Activated CD4-positive, CD25-positive, alpha-beta regulatory T cell treated with anti-CD3 and anti-CD28 coated beads, Interleukin-2, amount 50 U/mL, for 72 hours (primary cell): ENCODE measurements at places on chromosomes 3 and 15.

GRCh38 chr3:7779331-7779730, 722.3 kb upstream of the LMCD1 start:
- DNase-seq, result no peak

- no peak for DNase-seq
Measured at GRCh38 chr3:115975353-115975752, 352.0 kb downstream of the GAP43 start.

GRCh38 chr15:45230245-45230965, 21.6 kb upstream of the SLC28A2 start:
- DNase-seq, result no peak

DNA sequence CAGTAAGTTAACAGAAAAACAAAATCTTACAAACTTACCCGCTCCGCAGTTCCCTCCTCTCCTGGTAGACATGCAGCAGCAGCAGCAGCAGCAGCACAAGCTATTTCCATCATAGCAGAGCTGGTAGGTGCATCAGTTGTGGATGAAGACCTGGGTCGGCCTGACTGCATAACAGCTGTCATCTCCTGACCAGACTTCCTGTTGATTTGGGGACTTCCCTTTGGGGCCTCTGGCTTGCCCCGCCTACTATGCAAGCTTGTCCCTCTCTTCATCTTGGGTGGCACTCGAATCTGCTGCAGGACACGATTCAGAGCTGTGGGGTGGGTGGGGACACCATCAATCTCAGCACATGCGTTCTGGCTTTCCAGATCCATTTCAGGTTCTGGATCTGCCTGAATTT, 65.7 kb downstream of the TMCC1 start:
- DNase-seq, result peak; percentile 39

DNA sequence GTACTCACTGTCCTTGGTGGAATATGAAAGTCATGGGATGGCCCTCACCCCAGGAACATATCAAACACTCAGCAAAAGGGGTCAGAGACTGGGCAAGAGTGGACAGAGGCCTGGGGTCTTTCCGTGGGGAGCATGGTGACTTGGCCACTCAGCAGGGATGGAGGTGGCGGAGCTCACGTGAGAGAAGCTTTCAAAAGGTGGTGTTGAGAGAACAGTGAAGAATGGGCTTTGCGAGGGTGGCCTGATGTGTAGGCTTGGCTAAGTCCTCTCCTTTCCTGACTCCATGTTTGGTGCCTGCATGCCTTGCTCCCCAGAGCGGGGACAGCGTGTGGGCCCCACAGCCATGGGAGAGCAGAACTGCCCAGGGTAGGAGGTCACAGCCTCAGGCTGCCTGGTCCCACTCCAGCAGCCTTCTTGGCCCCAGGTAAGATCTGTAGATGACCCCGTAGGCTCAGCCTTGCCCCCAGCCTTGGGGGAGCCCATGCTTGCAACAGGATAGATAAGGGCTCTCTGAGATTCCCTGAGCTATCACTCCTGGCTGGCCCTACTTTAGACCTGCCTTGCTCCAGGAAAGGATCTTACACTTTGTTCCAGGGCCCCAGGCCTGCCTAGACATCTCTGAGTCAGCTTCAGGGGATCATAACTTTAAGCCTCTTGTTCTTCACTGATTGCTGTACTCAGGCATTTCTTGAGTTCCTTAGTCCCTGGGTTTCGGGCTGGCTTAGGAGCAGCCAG, 17.0 kb downstream of the RPLP1 start:
- DNase-seq, result peak; percentile 27

DNA sequence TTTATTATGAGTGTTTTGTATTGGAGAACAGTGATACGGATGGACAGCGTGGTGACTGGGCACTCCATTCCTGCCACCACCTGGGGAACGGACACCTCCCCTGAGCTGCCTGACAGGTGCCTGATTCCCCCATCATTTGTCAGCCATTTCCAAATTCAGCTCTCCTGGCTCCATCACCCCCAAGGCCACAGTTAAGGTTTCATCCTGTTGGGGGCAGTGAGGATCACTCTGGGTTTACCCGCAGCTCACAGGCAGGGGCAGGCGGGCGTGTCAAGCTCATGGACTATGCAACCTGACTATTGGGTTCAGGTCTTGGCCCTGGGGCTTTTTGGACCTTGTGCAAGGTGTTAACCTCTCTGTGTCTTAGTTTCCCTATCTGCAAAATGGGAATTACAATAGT, 76.3 kb downstream of the RAB11A start:
- no peak for DNase-seq

GRCh38 chr3:133945381-133946095, 49.9 kb upstream of the RAB6B start:
- no peak for DNase-seq

- peak; percentile 45 for DNase-seq
Measured at GRCh38 chr15:90994059-90994416, 297 bp downstream of the PRC1 start.

GRCh38 chr3:161496508-161496907, at the start of gene OTOL1:
OTOL1 (plus strand) TSS chr3:161496808; CDS start chr3:161496808, 0 bp downstream.
- no peak for DNase-seq

DNA sequence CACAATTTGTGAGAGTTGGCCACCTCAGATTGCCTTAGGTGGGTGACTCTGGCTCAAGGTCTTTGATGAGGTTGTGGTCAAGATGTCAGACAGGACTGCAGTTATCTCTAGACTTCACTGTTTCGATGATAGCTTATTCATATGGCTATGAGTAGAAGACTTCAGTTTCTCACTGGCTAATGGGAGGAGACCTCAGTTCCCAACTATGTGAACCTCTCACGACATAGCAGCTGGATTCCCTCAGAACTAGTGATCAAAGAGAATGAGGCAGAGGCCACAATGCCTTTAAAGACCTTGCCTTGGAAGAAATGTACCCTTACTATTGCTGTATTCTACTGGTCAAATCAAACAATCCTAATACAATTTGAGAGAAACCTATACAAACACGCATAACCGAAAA, 607.5 kb upstream of the ROBO2 start:
- no peak for DNase-seq

DNA sequence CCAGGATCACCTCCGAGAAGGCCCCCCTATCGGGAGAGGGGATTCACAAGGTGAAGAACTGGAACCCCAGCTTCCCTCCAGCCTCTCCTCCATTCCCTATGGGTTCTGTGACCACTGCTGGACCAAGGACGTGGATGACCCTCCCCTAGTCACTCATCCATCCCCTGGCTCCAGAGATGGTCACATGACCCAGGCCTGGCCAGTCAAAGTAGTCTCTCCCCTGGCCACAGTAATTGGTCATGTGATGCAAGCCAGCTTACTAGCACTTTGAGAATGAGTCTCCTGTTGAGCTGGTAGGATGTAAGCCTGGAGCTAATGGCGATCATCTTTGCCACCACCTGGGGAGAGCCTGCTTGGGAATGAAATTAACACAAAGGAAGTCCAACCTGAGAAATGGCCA, 3.9 kb downstream of the CAMK1 start:
- no peak for DNase-seq

DNA sequence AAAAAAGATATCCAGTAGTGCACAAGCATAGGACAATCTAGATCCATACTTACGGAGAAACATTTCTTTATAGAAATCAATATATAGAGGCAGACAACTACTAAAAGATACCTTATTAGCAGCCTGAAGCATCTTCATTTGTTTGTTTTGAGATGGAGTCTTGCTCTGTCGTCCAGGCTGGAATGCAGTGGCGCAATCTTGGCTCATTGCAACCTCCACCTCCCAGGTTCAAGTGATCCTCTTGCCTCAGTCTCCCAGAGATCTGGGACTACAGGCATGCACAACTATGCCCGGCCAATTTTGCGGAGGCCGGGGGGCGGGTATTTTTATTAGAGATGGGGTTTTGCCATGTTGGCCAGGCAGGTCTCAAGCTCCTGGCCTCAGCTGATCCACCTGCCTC, 18.3 kb upstream of the SLMAP start:
- DNase-seq, result no peak

DNA sequence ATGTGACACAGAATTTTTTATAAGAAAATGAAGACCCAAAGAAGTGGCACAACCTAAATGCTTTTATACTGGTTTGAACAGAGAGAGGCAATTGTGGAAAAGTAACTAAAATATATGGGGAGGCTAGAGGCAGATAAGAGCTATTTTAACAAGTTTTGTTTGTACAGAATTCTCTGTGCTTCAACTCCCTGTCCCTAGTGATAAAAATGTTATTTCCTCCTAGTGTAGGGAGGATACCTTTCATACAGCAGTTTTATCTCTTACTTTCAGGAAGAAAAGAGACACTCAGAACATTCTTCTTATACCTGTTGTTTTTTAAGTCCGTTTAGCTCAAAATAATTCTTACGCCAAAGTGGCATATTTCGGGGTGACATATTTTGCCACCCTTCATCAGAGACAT, 21.2 kb upstream of the ZNF639 start:
- DNase-seq, result no peak

DNA sequence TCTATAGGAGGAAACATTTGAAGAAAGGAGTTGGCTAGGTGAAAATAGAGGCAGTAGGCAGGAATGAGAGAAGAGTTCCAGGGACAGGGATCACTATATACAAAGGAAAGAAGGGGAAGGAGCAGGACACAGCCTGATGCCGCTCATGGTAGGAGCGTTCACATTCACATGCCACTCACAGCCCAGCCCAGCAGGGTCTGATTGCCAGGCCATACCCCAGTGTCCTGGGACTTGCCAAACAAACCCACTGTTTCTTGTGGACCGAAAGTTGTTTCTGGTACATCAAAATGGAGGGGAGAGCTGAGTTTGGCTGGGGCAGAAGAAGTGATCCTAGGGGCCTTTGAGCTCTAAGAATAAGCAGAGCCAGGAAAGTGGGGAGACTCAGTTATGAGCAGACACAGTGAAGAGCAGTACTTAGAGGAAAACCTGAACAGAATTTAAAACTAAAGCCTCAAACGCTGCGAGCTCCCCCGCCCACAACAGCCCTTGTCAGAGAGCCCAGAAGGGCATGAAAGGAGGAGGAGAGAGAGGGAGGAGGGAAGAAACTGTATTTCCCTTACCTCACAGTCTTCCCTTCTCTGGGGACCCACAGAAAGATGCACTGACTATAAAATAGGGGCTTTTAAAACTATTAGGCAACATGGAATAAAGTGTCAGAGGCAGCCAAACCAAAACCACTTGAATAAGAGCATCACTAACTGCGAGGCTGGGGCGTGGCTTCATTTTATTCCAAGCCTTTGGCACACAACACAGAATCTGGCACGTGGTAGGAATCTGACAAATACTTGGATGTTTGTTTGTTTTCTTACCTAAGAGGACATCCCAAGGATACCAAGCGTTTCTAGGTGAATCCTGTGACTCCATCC, 129.0 kb downstream of the RPL22L1 start:
- DNase-seq, result no peak

DNA sequence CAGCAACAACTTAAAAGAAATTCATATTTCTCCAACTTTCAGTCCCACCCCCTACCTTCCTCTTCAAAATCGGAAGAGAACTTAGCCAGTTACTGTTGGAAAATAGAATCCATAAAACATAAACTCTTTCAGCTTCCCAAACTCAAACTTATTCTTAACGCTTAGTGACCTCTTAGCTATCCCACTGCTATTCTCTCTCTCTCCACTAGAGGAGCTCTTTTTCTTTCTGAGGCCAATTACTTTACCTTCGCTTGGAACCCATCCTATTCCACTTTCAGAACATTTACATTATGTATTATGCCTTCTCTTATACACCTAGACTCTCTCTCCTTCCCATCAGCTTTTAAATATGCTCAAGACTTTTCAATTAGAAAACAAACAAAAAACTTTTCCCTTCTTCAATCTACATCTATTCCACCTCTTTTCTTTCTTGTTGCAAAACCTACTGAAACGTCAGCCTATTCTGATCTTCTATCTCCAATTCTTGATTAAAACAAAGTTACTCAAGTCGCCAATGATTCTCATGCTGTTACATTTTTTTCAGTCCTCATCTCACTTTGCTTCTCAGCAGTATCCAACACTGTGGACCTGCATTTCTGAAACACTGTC, 13.4 kb upstream of the GHSR start:
- DNase-seq, result no peak

- DNase-seq, result no peak
Measured at GRCh38 chr3:190847436-190847835, 15.1 kb downstream of the GMNC start.

DNA sequence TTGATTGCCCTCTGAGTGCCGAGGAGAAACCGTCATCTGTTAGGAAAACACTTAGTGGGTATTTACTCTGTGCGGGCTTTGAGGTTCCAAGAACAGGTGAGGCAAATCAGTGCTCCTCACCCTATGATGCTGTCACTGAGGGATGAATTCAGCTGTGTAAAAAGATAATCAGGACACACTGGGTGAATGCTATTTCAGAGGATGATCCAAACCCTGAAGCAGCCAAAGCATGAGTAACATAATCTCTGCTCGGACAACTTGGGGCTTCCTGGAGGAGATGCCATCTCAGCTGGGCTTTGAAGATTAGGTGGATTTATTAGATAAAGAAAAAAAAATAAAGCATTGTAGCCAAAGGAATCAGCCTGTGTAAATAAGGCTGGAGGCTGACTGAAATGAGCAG, 10.5 kb upstream of the GADL1 start:
- no peak for DNase-seq
